Subcutaneous preadipocyte (primary cell): ENCODE measurements at places on chromosomes 6 and 20. TPM values are rescaled to one million over a fixed set of nuclear protein-coding genes. Genes with fewer than 3 reads are reported as not detected.

The CALHM6 gene
- 0.59 and 1.5 TPM in 2 replicates for total RNA-seq

The HAO1 gene
- not detected in 2 replicates for total RNA-seq

The MPC1 gene
- 16.9 and 25.0 TPM in 2 replicates for total RNA-seq

The ARFRP1 gene
- total RNA-seq: 23.5 and 29.7 TPM in 2 replicates

The BYSL gene
- 24.6 and 28.9 TPM in 2 replicates for total RNA-seq

The SLC32A1 gene
- total RNA-seq: not detected in 2 replicates
